ENCODE measurements at places on chromosomes 5 and 9. TPM values are rescaled to one million over a fixed set of nuclear protein-coding genes. Genes with fewer than 3 reads are reported as not detected.

Gene PCDHB16
- total RNA-seq = 0.05 TPM

Gene NDST1
- 59.2 TPM for total RNA-seq

Gene FAM219A
- 18.1 TPM for total RNA-seq

Gene RFX3
- total RNA-seq = 1.9 TPM

Gene GDF9
- total RNA-seq = 0.21 TPM

Gene PDCD1LG2
- 0.39 TPM for total RNA-seq

Measured in A549 treated with CpdA at 1 μM for 4 hours (cell line).